ENCODE measurements at places on chromosomes 7 and 10. TPM values are rescaled to one million over a fixed set of nuclear protein-coding genes. Genes with fewer than 3 reads are reported as not detected.

GRCh38 chr7:38905056-38905759 lies 3.8 kb downstream of the VPS41 start:
- no peak for DNase-seq

DNA sequence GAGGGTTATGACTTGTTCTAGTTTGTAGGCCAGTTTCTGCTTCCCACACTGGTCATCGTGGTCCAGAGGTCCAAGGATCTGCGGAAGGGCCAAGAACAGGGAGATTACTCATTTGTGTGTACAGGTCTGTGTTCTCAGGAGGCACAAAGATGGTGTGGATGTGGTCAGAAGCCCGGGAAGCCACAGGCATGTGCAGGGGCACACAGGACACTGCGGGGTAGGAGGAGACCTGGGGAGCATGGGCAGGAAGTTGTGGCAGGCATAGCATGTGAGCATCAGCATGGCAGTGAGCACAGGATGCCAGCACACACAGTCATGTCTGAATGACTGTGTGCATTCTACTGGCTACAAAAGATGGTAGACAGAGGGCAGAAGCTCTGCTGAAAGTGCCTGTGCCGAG lies 445.8 kb downstream of the PLXNA4 start:
- no peak for DNase-seq

DNA sequence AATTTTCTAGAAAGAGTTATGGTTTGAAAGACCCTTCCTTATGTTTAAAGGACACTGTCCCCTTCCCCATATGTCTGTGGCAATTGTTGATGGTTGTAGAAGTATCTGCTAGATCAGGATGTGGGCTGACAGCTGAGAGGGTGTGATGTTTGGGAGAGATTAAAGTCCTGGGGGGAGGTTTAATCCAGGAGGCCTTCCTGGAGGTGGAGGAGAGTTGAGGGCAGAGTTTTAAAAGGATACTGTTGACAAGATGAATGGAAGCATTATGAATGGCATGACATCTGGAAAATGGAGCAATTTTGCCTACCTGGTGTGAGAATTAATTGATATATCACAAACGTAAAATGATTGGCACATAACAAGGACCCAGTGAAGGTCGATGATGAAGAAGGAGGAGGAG lies 32.9 kb upstream of the SMC3 start:
- DNase-seq = no peak

The TET1 gene
- total RNA-seq = 3.4 TPM

GRCh38 chr7:132609222-132609621 lies 33.0 kb upstream of the PLXNA4 start:
- DNase-seq = no peak

DNA sequence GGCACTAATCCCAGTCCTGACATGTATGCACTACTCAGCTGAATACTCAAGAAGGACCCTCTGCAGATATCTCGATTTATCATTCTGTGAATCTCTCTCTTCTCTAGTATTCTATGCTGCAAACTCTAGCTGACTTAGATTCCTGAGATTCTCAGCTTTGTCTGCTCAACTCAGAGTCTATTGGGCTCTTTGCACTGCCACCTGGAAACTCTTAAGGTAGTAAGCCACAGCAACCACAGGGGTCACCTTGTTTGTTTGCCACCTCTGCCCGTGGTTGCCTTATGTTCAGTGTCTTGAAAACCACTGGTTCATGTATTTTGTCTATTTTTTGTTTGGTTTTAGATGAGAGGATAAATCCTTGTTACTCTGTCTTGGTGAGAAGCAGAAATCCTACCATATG lies 72.9 kb downstream of the SP8 start:
- DNase-seq = no peak

The CYP3A4 gene
- total RNA-seq = not detected

The HOXA6 gene
- total RNA-seq = 10.2 TPM

The TAC1 gene
- not detected for total RNA-seq

GRCh38 chr7:97373736-97374135 lies 256.2 kb downstream of the SDHAF3 start:
- no peak for DNase-seq
